Activated T-cell treated with anti-CD3 and anti-CD28 coated beads, Interleukin-2, amount 50 U/mL, for 72 hours (primary cell): ENCODE measurements at places on chromosomes 6 and 20. TPM values are rescaled to one million over a fixed set of nuclear protein-coding genes. Genes with fewer than 3 reads are reported as not detected.

Gene ZNF311
- total RNA-seq = 2.1 TPM

Gene SNX5
- total RNA-seq = 207 TPM

Gene TOX2
- 17.5 TPM for total RNA-seq

- no peak overlapping the region for H3K27ac ChIP-seq
- peaks cover 48% of the 10 kb centered on the region for H3K27me3 ChIP-seq
- peak overlapping the region; percentile 57 for H3K4me3 ChIP-seq
- peaks cover 5% of the 10 kb centered on the region for H3K4me1 ChIP-seq
- H3K36me3 ChIP-seq = no peaks in the 10 kb centered on the region
Observed at GRCh38 chr6:170516783-170517616, 36.1 kb downstream of the PSMB1 start.

DNA sequence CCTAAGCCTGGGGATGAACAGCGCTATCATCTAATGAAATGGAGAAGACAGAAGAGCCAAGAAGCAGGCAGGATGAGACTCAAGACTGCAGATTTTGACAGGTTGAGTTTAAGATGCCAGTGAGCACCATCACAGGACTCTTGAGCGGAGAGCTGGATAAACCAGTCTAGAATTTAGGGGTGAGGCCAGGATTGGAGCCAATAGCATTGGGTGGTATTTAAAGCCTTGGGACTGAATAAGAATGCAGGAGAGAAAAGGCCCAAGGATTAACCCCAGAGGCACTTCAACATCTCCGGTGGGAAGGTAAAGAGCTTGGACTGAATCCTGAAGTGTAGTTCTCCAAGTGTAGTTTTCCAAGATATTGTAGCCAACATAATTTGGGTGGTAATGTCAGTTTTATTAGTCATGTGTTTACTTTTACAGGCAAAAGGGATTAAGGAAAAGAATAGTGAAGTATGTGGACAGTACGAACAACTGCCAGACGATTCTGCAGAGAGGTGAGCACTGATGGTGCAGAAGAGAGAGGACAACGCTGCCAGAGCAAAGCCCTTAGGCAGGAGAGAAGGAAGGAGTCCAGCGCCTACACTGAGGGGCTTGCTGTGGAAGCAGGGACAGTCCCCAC lies 85.2 kb downstream of the DTNBP1 start:
- H3K4me3 ChIP-seq = no peak overlapping the region
- no peak for DNase-seq
- H3K4me1 ChIP-seq = peaks cover 6% of the 10 kb centered on the region
- no peaks in the 10 kb centered on the region for H3K27me3 ChIP-seq
